ENCODE measurements at places on chromosomes 1 and 21. TPM values are rescaled to one million over a fixed set of nuclear protein-coding genes. Genes with fewer than 3 reads are reported as not detected.

GRCh38 chr1:221939607-221940006 lies 197.7 kb upstream of the DUSP10 start:
- no peak for DNase-seq

DNA sequence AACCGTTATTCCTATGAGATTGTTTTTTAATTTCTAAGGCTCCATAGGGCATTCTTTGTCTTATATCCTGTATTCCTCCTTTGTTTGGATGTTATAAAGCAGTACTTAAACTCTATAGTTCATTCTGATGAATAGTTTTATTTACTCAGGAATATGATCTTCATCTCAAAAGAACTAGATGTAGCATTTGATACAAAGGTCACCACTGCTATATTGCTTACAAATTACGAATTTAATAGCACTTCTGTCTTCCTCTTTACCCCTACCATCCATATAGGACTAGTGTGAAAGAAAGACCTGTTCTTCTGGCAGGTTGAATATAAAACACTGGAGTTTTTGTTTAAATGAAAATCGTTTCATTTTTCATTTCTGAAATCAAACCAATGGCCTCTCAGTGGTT lies 468.1 kb upstream of the CXADR start:
- no peak for DNase-seq

The SPRR2A gene
- total RNA-seq, result not detected

- DNase-seq, result no peak
These were observed 134.4 kb downstream of the GALNT2 start for GRCh38 chr1:230201445-230201844.

The TRIM46 gene
- 0.32 TPM for total RNA-seq

GRCh38 chr21:31176725-31177124 lies 138.4 kb upstream of the KRTAP19-8 start:
- no peak for DNase-seq

GRCh38 chr1:44828003-44828651 lies 14.9 kb downstream of the PTCH2 start:
- DNase-seq, result peak; percentile 18

- DNase-seq, result no peak
These were observed 24.7 kb downstream of the KNCN start for GRCh38 chr1:46526691-46527291.

The IFNLR1 gene
- total RNA-seq, result 5.5 TPM

The FBXO2 gene
- 30.8 TPM for total RNA-seq

DNA sequence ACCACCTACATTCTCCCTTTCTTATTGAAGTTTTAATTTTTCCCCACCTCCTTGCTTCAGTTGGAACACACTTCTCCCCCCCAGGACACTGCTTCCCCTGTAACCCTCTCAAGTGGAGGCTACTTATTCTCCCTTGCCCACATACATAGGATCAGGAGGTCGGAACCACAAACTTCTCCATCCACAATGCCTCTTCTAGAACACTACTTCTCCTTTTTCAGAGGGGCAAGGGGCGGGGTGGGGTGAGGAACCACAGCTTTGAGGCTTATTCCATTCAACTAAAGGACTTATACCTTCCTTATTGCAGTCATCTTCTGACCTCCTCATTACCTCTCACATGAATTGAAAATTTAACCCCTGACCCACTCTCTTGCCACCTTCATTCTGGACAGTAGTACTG lies 81.3 kb downstream of the NEK7 start:
- DNase-seq, result no peak

The RGS8 gene
- total RNA-seq, result not detected

DNA sequence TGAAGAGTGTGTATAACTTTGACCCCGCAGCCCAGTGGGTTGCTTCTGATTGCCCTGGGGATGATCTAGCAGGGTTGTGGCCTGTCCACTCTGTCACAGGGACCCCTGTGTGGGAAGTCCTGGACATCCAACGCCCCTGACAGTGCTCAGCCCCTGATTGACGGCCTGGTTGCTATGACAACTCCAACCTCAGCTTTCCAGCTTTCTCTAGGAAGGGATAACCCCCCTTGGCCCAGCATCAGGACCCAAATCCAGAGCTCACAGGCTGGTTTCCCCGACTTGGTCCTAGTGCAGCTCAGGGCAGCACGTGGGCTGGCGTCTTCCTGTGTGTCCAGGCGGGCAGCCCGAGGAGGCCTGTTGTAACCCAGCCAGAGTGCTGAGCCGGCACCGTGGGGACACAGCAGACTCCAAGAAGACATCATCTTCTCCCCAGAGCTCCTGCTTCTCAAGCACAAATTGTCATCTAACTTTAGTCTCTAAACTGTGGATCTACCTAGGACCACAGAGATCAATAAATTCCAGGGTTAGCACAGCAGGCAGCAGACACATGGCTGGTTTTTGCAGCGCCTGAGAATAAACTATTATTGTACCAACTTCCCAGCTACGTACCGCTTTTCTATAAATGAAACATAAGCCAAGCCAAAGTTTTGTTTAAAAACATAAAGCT lies 18.9 kb upstream of the PDXK start:
- DNase-seq, result no peak

The FAM131C gene
- 0.85 TPM for total RNA-seq

- no peak for DNase-seq
These were observed 107.6 kb downstream of the NOS1AP start for GRCh38 chr1:162177126-162177525.

- no peak for DNase-seq
These were observed 2.3 kb downstream of the EGLN1 start for GRCh38 chr1:231419738-231420298.

DNA sequence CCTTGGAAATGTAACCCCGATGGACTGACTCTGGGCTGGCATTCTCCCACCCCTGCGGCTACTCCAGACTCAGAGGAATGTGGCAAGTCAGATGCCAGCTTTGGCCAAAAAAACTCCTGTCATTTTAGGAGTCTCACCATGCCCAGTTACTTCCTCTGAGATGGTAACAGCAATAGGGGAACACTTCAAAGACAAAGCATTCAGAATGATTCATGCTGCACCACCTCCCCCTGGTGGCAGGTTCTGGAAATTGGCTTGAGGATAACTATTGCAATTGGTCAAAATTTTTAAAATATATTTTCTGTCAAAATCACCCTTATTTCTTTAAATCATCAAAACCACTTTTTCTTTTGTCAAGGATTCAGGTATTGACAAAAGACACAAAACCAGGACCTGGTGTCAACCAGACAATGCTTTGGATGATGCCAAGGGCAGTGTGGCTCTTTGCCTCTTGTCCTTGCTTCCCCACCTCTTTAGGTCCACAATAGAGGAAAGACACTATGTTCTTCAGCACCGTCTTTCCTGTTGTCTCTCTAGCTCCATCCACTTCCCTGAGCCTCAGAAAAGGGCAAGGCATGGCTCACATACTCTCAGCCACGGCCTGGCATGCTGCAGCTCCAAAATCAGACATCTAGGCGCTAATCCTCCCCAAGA lies 9.9 kb upstream of the CDCA8 start:
- DNase-seq, result peak; percentile 69

All from pancreas (tissue), 10 donors.